ENCODE measurements at places on chromosomes 4 and X.

GRCh38 chr4:112343330-112344080 is 46.3 kb downstream of the ALPK1 start:
- DNase-seq, result no peak

- DNase-seq, result no peak
Observed at GRCh38 chr4:85724791-85725563, 250.0 kb downstream of the ARHGAP24 start.

- DNase-seq, result peak; percentile 0
Observed at GRCh38 chrX:38514016-38514854, 47.1 kb upstream of the TSPAN7 start.

DNA sequence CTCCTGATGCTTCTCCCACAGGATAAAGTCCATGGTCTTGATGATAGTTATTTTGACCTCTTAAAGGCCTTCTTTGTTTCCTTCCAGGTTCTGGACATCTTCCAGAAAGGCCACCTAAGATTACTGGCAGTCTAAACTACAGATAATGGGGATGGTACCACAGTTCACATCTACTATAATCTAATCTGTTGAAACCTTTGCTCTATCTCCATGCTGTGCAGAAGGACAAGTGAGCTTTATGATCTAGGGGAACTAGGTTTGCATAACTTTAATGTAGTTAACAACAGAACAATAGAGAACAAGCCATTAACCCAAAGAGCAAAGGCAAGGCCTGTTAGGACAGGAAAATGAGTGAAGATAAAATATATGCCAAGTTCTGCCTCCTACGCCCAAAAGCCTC is 103.9 kb upstream of the KLHL13 start:
- DNase-seq, result no peak

DNA sequence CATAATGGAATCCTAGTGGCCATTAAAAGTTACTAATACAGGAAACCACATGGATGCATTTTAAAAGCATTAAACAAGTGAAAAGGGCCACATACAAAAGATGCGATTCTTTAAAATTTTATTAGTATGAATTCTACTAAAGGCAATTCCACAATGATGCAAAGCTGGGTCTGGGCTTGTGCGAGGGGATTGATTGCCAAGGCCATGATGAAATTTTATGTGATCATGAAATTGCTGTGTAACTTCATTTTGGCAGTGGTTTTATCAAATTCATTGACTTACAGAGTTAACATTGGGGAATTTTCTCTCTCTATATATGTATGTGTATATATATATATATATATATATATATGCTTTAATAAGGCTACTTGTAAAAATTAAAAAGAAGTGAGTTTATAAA is 1142.5 kb upstream of the IGFBP7 start:
- no peak for DNase-seq

- no peak for DNase-seq
Observed at GRCh38 chr4:5609306-5610007, 98.9 kb downstream of the EVC2 start.

- DNase-seq, result no peak
Observed at GRCh38 chr4:86688026-86688425, 93.9 kb downstream of the PTPN13 start.

- DNase-seq, result no peak
Observed at GRCh38 chrX:133493366-133493765, 78.1 kb upstream of the GPC4 start.

DNA sequence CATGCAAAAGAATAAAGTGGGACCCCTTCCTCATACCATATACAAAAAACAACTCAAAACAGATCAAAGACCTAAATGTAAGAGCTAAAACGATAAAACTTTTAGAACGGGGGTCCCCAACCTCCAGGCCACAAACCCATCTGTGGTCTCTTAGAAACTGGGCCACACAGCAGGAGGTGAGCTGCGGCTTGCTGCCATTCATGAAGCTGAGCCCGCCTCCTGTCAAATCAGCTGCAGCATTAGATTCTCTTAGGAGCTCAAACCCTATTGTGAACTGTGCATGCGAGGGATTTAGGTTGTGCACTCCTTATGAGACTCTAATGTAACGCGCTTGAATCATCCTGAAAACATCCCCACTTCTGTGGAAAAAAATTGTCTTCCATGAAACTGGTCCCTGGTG is 7.0 kb upstream of the GATA1 start:
- no peak for DNase-seq

DNA sequence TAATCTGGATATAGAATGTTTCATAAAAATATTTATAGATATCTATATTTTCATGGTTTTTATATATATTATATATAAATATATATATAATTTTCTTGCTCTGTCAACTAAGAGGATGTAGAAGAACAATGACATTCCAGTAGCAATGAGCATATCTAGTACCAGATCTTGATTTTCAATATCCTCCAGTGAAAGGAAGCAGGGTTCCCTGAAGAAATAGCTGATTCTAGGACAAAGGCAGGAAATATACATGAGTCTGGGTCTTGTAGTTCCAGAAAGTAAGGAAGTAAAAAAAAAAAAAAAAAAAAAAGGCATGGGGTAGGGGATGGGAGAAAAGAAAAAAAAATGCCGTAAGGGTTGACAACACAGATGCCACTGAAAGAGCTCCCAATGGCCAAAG is 241.4 kb downstream of the RASL11B start:
- no peak for DNase-seq

DNA sequence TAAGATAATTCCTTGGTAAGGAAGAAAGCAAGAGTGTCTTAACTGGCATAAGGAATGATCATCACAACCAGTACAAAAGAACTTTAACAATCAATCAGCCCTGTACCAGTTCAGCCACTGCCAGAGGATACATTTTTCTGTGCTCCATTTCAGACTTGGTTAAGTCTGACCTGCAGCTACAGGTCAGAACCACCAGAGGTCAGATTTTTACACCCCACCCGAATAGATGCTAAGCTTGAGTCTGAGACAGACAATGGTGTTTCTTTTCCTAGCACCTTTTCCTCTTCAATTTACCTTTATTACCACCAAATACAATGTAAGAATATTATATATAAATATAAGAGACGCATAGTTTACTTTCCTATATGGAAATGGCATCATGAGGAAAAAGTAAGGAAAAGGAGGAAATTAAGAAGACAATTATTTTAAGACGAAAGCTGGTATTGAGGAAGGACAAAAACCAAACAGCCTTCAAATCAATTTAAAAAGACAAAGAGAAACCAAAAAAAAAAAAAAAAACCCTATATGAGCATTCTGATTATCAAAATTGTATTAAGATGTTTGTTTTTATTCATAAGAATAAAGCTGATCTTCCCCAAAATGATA is 215.3 kb upstream of the TTC29 start:
- no peak for DNase-seq

DNA sequence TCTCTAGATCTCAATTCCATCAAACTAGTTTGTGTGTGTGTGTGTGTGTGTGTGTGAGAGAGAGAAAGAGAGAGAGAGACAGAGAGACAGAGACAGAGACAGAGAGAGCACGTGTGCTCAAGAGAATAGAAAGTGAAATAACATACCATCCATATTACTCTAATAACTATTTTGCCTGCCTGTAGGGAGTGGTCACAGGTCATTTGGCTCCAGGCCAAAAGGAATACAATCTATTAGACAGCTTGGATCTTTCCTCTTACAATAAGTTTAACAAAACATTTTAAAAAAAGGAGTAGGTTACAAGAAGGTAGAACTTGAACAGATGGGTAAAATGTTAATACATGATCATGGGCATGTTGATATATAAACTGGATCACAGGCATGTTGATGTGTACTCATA is 76.2 kb downstream of the COL4A6 start:
- no peak for DNase-seq

GRCh38 chr4:118348886-118349285 is 3.9 kb downstream of the PRSS12 start:
- DNase-seq, result no peak

GRCh38 chrX:1564750-1565683 is 26.4 kb upstream of the AKAP17A start:
- DNase-seq, result no peak

DNA sequence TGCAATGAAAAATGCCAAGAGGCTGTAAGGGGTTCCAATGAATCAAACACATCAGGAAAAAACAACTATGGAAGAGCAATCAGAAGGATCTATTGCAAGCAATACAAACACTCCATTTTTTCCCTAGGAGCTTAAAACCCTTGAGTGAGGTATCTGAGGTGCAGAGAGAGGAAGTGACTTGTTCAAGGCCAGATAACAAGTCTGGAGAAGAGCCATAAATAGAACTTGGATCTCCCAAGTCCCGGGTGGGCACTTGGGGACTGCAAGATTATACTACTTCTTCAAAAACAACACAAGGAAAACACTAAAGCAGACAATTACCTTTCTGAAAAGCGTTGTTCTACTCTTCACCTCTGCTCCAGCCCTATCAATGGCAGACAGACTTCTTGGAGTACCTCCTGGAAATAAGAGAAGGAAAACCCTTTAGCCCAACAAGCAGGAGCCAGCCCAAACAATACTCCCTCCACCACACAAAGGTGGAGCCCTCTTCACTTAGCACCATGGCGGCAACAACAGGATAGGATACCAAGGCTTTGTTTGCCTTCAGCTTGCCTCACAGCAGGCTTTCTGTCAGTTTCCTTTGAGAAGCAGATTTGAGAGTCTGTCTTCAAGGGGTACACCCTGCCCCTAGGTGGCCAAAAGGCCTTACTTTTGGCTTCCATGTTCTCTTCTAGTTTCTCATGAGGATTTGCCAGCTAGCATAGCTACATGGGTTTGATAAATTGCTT is 26.0 kb downstream of the AIFM1 start:
- no peak for DNase-seq

DNA sequence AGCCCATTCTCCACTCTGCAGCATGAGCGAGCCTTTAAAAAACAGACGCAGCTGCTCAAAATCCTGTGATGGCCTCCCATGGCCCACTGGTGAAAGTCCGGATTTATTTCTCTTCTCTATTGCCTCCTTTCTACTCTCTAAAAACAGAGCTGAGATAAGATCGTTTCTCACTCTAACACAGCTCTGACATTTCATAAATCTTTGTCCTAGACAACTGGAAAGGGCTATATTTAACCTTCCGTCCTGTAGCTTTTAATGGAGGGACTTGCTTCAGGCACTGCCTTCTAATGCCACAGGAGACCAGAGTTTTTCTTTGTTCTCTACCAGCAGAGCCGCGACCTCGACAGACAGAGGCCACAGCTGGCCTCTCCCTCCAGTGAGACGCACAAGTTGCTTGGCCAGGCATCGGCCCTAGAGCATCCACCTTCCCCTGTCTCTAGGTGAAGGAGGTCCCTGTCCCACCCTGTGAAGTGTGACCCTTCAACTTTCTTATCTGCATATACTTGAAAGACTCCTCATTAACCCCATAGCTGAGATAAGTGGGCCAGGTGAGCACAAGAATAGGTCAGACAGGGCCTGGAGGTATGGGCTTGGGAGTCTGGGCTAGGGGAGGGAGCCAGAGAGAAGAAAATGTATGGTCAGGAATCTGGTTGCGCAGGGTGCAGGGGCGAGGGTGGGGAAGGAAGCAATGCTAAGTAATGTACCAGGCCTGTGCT is 50.0 kb downstream of the RTL5 start:
- no peak for DNase-seq

- no peak for DNase-seq
Observed at GRCh38 chr4:3276986-3277385, 15.8 kb upstream of the RGS12 start.

DNA sequence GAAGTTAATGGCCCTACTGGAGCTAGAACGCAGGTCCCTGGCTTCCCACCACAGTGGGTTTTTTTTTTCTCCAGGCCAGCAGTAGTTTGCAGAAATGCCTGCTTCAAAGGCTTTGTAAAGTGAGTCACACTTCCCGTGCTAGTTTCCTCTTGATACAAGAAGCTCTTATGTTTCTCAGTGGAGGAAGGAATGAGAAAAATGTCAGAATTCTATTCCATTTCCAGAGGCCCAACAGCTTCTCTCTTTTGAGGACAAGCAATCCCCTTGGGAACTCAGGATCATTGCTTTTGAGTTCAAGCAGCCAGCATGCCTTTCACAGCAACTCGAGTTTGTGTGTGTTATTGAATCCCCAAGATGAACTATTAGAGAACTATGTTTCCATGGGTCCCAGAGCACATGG is 134.3 kb downstream of the GUCY2F start:
- DNase-seq, result no peak

GRCh38 chr4:48683784-48684666 is 96.1 kb downstream of the FRYL start:
- no peak for DNase-seq

GRCh38 chr4:177079327-177079726 is 230.3 kb upstream of the NEIL3 start:
- no peak for DNase-seq

GRCh38 chr4:168647646-168648375 is 151.0 kb downstream of the PALLD start:
- DNase-seq, result no peak

All from T-helper 2 cell (primary cell).